ENCODE measurements at places on chromosomes 12 and 14. TPM values are rescaled to one million over a fixed set of nuclear protein-coding genes. Genes with fewer than 3 reads are reported as not detected.

VTI1B gene
- 93.4 TPM for total RNA-seq

RPGRIP1 gene
- total RNA-seq, result 0.13 TPM

RIN3 gene
- total RNA-seq, result 2.3 TPM

RNF212B gene
- total RNA-seq, result not detected

DNA sequence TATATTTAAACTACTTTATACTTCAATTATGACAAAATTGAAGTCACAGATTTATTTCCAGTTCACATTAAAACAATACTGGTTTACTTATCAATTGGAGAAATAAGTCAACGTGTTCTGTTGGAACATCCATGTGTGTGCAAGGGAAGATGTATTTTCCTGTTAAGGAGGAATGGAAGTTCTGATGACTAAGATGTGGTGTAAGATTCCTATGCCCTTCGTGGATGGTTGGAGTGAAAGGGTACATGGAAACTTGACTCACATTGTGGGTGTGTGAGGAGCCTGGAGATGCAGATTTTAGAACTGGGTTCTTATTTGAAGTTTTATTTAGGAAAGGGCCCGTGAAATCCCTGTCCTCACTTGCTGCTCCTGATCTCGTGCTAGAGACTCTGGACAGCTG is 95.3 kb downstream of the CATSPERB start:
- no peak for DNase-seq

GRCh38 chr12:114917307-114917706 is 233.3 kb upstream of the TBX3 start:
- no peak for DNase-seq

GRCh38 chr14:60515511-60516289 is 6.8 kb downstream of the SIX6 start:
- no peak for DNase-seq

DNA sequence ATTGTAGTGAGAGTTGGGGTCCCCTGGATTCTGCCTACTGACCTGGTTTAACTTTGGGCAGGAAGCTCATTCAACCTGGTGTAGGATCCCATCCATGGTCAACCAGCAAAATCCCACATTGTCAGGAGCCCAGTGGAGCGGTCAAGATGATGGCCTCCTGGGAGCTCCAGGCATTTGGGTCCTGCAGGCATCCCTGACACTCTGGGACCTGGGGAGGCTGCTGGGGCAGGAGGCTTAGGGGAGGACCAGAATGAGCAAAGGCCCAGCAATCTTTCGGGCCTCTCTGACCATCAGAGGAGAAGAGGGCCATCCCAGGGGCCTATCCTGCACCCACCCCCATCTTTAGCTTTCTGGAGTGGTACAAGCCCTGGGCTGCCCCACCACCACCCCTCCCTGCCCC is 104.0 kb downstream of the PRMT8 start:
- no peak for DNase-seq

Data from HepG2 (cell line).